Hematopoietic multipotent progenitor cell treated with erythropoietin and hydrocortisone succinate and interleukin-3 and kit ligand, for 6 days (in vitro differentiated cells): ENCODE measurements at places on chromosomes 2 and 18.

DNA sequence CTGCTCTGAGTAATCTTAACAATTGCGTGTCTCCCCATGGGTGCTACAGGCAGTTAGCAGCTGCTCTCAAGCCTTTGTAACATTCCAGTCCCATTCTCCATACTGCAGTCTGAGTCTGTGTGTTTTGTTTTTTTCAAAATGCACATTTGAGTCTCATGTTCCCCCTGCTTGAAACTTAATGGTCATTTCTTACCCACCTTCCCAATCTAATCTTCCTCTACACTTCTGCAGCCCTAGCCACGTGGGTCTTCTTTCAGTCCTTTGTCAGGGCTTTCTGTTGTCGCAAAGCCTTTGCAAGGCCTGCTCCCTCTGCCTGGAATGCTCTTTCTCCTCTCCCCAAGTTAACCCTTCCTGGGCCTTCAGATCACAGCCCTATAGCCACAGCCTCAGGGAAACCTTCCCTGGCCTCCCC, 24.5 kb downstream of the ELAC1 start:
- DNase-seq, result no peak

- no peak for DNase-seq
These were observed 77.6 kb downstream of the FHOD3 start for GRCh38 chr18:36375118-36375517.

DNA sequence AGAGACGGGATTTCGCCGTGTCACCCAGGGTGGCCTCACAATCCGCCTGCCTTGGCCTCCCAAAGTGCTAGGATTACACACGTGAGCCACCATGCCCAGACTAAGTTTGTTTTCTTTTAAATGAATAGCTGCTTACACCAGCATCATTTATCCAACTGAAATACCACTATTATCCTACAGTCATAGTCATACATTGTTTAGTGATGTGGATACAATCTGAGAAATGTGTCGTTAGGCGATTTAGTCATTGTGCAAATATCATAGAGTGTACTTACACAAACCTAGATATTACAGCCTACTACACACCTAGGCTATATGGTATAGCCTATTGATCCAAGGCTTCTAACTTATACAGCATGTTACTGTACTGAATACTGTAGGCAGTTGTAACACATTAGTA, 10.3 kb downstream of the ZC3H15 start:
- no peak for DNase-seq

DNA sequence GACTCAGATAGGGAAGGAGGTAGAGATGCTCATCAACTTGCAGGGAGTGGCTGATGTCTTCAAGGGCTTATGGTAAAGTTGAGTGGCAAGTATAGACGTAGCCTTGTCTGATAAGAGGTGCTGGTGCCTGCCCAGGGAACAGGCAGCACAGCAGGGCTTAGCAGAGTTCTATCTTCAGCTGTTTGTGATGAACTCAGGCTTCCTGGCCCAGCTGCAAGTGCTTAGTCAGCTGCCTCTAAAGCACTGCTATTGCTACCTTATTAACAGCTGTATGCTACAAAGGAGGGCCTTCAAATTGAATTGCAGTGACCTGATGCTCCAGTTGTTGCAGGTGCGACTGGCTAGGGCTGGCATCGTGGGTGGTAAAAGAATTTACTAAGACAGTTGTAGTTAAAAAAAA, 82.1 kb downstream of the TSN start:
- DNase-seq, result no peak

DNA sequence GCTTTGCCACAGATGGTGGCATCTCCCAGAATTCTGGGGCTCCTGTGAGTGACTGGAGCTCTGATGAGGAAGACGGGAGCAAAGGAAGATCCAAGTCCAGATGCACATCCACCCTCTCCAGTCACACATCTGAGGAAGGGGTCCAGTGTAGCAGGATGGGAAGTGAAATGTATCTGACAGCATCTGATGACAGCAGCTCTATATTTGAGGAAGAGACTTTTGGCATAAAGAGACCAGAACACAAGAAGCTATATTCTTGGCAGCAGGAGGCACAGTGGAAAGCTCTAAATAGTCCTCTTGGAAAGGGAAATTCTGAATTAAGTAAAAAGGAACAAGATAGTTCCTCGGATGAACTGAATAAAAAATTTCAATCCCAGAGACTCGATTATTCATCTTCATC, 23.5 kb upstream of the C1GALT1C1L start:
- DNase-seq, result no peak

DNA sequence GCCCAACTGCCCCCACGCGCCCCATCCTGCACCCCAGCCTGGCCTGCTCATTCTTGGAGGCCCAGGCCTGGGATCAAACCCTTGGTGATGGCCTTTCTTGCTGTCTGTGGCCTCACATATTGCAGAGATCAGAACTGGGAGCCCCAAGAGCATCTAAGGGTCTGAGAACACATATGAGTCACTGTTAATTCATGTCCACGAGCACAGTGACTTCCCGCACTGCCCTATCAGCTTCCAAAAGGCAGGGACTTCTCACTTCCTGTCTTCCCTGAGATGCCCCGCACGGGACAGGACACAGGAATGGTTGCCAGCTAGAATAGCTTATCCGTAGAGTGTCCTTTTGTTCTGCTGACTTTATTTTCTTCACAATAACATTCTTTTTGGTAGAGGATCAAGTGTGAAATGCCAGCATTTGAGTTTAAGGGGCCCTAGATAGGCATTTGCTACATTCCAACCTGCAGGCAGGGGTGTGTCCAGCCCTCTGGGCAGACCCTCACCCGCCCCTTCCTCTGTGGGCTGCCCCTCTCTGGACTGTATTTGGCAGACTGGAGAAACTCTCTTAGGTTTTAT, 21.1 kb upstream of the CELF4 start:
- DNase-seq, result no peak

DNA sequence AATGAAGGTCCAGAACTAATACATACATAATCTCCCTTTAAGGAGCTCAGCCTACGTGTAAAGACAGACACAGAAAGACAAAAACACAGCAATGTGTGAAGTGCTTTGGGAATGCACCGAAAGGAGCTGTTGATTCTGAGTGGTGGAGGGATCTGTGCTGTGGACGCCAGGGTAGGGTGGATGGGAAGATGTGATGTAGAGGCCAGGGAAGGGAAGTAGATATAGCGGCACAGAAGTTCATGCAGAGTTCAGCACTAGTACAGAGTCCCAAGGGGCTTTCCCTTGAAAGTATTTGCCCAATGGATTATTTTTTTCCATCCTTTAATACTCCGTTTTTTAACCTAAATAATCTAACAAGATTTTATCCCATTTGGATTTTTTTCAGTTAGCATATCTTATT, 32.1 kb upstream of the DOCK10 start:
- DNase-seq, result no peak

- no peak for DNase-seq
These were observed 201.1 kb downstream of the SPP2 start for GRCh38 chr2:234251326-234252271.

DNA sequence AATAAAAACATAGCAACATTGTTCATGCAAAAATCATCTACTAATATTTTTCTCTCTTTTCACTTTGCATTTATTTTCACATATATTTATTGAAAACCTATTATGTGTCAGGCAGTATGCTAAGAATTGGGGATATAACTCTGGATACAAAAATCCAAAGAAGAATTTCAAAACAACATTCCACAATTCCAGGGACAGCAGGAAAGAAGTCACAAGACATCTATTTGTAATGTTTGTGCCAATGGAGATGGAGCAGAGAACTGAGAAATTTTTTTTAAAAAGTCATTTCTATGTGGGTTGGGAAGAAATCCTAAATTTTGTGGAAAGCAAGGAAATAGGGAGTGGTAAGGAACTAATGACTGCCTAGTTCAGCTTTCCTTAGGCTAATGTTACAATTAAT, 128.6 kb upstream of the TLK1 start:
- no peak for DNase-seq

DNA sequence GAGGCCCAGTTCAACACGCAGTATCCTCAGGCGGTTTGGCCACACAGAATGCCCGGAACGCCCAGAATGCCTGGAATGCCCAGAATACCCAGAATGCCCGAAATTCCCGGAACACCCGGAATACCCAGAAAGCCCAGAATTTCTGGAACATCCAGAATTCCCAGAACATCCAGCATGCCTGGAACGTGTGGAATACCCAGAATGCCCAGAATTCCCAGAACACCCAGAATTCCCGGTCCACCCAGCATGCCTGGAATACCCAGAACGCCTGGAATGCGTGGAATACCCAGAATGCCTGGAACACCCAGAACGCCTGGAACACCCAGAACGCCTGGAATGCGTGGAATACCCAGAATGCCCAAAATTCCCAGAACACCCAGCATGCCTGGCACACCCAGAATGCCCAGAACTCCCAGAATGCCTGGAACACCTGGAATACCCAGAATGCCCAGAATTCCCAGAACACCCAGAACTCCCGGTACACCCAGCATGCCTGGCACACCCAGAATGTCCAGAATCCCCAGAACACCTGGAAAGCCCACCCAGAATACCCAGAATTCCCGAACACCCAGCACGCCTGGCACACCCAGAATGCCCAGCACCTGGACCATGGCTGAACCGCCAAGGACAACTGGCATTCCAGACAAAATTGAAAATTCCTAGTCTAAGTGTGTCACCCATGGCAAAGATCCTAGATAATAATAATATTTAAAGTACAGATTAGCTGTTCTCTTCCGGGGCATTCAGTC, 487.4 kb upstream of the SALL3 start:
- no peak for DNase-seq

DNA sequence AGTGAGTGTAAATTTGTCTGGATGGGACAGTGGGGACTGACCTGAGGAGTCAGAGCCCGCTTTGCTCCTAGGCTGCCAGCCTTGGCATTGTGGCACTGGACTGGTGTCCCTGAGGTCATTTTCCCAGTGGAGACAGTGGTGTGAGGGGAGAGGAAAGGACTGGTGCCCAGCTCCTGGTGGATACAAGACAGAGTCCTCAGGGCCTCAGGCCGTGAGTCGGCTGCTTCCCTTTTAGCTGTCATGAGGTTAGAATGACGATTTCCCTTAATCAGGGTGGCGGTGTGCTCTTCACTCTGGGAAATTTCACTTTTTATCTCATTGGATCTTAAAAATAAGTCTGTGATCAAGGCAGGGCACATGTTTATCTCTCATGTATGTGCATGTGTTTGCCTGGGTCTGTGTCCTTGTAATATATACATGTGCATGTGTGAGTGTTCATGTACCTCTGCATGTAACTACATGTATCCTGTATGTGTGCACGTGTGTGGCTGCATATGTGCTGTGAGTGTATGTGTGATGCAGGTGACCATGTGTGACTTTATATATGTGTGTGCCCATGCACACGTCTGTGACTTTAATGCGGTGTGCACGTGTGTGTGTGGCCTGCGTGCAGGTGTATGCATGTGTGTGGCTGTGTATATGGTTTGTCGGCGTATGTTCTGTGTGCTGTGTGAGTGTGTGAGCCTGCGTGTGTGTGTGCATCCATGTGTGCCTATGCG, 55.7 kb downstream of the GLI2 start:
- no peak for DNase-seq

GRCh38 chr18:9905401-9905922, 8.4 kb upstream of the VAPA start:
- no peak for DNase-seq

DNA sequence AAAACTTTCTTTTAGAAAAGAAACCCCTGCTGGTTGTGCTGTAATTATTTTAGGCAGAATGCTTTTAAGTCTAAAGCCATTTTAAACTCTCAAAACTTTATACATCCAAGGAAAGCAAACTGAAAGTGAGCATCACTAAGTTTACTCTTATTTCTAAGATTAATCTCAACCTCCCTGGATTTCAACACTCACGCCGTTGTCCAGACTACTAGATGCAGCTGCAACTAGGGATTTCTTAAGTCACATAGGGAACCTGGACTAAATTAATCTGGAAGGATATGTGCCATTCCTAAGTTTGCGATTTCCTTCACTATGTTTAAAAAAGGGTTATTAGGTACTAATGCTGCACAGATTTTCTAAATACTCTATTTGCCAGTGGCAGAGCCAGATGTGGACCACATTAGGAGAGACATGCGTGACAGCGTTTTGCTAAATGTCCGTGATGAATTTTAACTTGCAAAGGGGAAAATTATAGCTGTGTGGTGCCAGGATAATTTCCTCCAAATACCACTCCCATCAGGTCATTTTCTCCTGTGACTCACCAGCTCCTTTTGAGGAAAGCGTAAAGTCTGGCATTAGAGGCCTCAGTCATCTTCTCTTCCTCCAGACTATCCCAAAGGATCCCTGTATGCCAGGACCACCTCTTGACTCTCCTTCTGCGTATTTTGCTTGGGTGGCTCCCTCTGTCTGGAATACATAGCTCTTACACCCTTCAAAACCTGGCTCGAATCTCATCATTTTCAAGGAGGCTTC, 143.7 kb downstream of the ATL2 start:
- no peak for DNase-seq

- no peak for DNase-seq
These were observed 13.3 kb upstream of the MTERF4 start for GRCh38 chr2:241115361-241115760.

GRCh38 chr18:31057051-31057450, 14.5 kb upstream of the DSC3 start:
- DNase-seq, result no peak

DNA sequence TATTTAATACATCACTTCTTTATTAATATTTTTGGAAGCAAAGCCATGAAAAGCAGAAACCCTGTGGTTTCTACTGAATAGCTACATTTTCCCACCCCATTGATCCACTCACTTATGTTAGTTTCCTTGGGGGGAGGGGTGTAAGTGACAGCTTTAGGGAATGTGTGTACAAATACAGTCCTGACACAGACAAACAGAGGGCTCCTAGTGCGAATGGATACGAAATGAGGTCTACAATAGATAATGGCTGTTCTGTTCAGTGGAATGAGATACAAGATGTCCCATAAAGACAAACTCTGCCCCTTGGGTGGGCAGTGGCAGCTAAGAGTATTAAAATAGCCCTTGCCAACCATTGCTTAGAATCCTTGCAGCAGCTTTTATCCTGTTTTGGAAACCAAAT, 312.9 kb downstream of the NCKAP5 start:
- no peak for DNase-seq

DNA sequence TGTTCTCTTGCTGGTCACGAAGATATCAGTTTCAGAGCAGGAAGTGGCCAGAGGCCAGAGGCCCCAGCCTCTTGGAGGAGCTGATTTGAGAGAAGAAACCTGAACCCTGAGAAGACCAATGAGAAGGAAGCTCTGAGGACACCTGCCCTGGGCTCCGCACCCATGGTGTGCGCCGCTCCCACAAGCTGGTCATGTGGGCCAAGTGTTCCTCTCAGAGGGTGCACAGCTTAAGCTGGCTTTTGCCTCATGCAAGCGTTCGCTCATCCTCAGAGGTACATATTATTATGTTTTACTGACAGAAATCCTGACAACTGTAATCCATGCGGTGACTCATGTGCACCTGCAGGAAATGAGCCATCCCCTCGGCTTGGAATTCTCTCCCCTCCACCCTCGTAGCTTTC, 316.1 kb upstream of the MYT1L start:
- DNase-seq, result no peak

DNA sequence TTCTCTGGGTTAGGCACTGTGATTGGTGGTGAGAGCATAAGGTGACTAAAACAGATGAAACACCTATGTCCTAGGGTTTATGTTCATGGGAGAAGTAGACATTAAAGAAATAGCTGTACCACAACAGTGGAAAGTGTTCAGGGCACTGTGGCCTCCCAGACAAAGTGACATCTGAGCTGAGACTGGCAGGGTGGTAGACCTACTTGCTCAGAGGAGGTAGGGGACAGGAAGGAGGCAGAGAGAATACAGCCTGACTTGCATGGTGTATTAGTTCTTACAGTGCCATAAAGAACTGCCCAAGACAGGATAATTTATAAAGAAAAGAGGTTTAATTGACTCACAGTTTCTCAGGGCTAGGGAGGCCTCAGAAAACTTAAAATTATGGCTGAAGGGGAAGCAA, 82.6 kb downstream of the MAPRE2 start:
- DNase-seq, result no peak

GRCh38 chr2:176876493-176877103, 336.0 kb upstream of the HNRNPA3 start:
- no peak for DNase-seq

GRCh38 chr18:9860682-9861081, 25.1 kb upstream of the TXNDC2 start:
- no peak for DNase-seq
